ENCODE measurements at places on chromosomes 2 and 18. TPM values are rescaled to one million over a fixed set of nuclear protein-coding genes. Genes with fewer than 3 reads are reported as not detected.

The IL1RL2 gene
- 2.3 TPM for total RNA-seq

The CRYGD gene
- total RNA-seq = not detected

The CBLN2 gene
- not detected for total RNA-seq

The CAMKMT gene
- total RNA-seq = 6.0 TPM

The UGT1A6 gene
- total RNA-seq = not detected

The DCDC2C gene
- total RNA-seq = not detected

The LINC00305 gene
- not detected for total RNA-seq

The NXPH2 gene
- not detected for total RNA-seq

The MTIF2 gene
- 35.9 TPM for total RNA-seq

The CD8A gene
- total RNA-seq = not detected

The ST8SIA5 gene
- total RNA-seq = 0.15 TPM

The AOX1 gene
- total RNA-seq = 38.1 TPM

The SPP2 gene
- total RNA-seq = not detected

The FIGN gene
- 1.2 TPM for total RNA-seq

The SERPINB7 gene
- total RNA-seq = 0.87 TPM

The FASTKD1 gene
- 15.1 TPM for total RNA-seq

The RFTN2 gene
- 3.6 TPM for total RNA-seq

The ANAPC1 gene
- 42.7 TPM for total RNA-seq

The RGPD4 gene
- total RNA-seq = not detected

The FAM110C gene
- total RNA-seq = not detected

The POTEI gene
- not detected for total RNA-seq

The SKOR2 gene
- not detected for total RNA-seq

The GAREM2 gene
- 1.3 TPM for total RNA-seq

The SPC25 gene
- not detected for total RNA-seq

The PKP4 gene
- total RNA-seq = 49.6 TPM

The TNP1 gene
- not detected for total RNA-seq

The GALNT3 gene
- 0.33 TPM for total RNA-seq

The MATN3 gene
- 1.9 TPM for total RNA-seq

The GKN2 gene
- not detected for total RNA-seq

The TSN gene
- total RNA-seq = 42.7 TPM

The TLX2 gene
- total RNA-seq = 0.58 TPM

The SCN3A gene
- total RNA-seq = 1.3 TPM

The UGT1A10 gene
- not detected for total RNA-seq

The EMILIN1 gene
- total RNA-seq = 366 TPM

The OSBPL6 gene
- total RNA-seq = 2.2 TPM

The DNAJC27 gene
- total RNA-seq = 4.6 TPM

The ATP5F1A gene
- 696 TPM for total RNA-seq

The EFR3B gene
- 0.83 TPM for total RNA-seq

The ANKRD29 gene
- total RNA-seq = 8.6 TPM

The ST6GAL2 gene
- under 0.01 TPM for total RNA-seq

The LCLAT1 gene
- 25.9 TPM for total RNA-seq

The NAPG gene
- total RNA-seq = 44.9 TPM

The SCN9A gene
- 40.9 TPM for total RNA-seq

The DSC2 gene
- not detected for total RNA-seq

The RAB17 gene
- total RNA-seq = 0.83 TPM

The CIB4 gene
- total RNA-seq = not detected

The PXDN gene
- 144 TPM for total RNA-seq

The BCL11A gene
- total RNA-seq = under 0.01 TPM

The ACMSD gene
- total RNA-seq = not detected

The PMAIP1 gene
- total RNA-seq = 11.3 TPM

The TMEM37 gene
- 0.44 TPM for total RNA-seq

The ZNF892 gene
- total RNA-seq = 7.9 TPM

The CSRNP3 gene
- total RNA-seq = 3.0 TPM

The INPP5D gene
- total RNA-seq = 0.15 TPM

The MARCHF4 gene
- 1.5 TPM for total RNA-seq

The ANKRD36 gene
- 27.8 TPM for total RNA-seq

The CNRIP1 gene
- 28.1 TPM for total RNA-seq
